T-cell (primary cell): ENCODE measurements at places on chromosomes 6 and 20. TPM values are rescaled to one million over a fixed set of nuclear protein-coding genes. Genes with fewer than 3 reads are reported as not detected.

DNA sequence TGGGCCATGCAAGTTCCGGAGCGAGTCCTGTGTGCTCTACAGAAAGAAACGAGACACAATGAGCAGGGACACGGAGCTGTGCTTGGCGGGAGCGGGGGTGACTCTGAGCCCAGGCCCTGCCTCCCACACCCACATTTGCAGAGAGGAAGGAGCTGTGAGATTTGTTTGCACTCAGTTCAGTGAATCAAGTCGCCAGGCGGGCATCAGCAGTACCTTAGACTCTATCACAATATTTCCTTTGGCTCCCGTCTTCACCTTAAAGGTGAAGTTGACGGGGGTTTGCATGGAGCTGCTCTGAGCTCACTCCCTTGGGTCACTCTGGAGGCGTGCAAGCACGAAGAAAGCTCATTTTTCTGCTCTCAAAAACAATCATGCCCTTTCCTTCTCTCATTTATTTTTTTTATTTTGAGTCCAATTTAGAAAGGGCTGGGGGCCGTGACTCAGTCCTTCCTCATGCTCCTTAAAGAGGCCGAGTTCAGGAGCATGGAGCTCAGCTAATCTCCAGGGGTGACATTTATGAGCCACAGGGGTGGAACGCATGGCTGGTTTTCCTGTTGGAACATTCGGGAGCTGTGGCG lies 188.2 kb downstream of the NFATC2 start:
- DNase-seq, result no peak

GRCh38 chr6:9532621-9533557 lies 882.0 kb downstream of the TFAP2A start:
- no peak for DNase-seq

DOK5 gene
- not detected for total RNA-seq

DNA sequence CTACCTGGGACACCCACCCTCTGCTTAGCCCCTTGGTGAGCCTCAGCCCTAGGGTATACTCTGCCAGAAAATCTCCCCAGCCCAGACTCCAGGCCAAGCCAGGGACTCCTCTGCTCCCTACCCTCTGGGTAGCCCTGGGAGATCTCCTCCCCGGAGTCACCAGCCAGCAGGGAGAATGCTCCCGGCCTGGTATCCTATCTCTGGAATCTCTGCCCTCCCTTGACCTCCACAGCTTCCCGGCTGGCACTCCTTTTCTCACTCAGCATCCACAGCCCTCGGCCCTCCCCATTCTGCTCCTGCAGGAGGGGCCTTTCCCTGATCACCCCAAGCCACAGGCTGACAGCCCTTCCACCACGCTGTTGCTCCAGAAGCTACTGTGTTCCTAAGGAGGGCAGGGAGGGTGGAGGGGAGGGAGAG lies 22.6 kb downstream of the NOL4L start:
- DNase-seq, result no peak

OR2H2 gene
- not detected for total RNA-seq

PHACTR3 gene
- total RNA-seq, result not detected

GRCh38 chr20:57061051-57061900 lies 205.2 kb downstream of the BMP7 start:
- DNase-seq, result no peak

- DNase-seq, result no peak
These were observed 881.5 kb upstream of the SLC35B3 start for GRCh38 chr6:9316831-9317230.

DNA sequence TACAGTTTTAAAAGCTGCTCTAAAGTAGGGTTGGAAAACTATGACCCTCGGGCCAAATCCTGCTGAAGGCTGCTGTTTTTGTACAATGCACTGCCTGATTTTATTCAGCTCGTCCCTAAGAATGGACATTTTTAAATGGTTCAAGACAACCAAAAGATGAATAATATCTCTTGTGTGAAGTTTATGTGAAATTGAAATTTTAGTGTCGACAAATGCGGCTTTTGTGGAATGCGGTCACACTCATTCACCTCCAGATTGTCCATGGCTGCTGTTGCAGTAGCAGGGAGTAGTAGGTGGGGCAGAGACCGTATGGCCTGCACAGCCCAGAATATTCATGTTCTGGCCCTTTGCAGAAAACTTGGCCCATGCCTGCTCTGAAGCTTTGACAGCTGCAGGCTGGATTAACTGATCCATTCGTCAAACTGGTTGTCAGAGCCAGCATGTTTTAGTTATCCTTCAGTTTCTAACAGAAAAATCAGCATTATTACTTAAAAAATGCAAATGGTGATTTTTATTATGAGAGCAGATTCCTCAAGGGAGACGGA lies 91.6 kb downstream of the PSMG4 start:
- DNase-seq, result no peak

DNA sequence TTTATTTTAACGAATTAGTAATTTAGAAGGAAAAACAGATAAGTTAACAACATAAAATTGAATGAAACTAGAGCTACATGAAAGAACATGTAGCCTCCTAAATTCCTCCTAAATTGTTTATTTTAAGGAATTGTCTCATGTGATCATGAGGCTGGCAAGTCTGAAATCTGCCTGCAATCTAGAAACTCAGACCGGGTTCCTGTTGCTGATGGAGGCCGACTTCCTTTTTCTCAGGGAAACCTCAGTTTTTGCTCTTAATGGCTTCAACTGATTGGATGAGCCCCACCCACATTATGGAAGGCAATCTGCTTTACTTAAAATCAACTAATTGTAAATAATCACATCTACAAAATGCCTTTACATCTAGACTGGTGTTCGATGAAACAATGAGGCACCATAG lies 267.6 kb upstream of the PRND start:
- no peak for DNase-seq

- no peak for DNase-seq
These were observed 64.8 kb downstream of the TSHZ2 start for GRCh38 chr20:53036992-53037391.

GRCh38 chr20:50020288-50020687 lies 37.5 kb downstream of the SNAI1 start:
- DNase-seq, result no peak

DNA sequence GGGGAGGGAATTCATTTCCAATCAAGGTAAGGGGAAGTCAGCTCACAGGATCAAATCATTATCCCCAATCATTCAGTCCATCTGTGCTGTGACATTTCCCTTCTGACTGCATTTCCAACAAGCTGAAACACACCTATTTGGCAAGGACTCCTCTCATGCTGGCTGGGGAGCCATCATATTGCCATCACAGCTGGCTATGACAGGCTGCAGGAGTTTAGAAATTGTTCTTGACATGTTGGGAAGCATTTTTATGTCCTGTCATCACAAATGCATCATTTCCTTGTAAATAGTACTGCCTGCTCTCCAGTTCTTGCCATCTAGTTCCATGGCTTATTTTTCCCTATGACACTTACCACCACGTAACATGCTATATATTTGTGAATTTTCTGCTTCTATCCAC lies 113.9 kb upstream of the TMEM170B start:
- DNase-seq, result no peak

DNA sequence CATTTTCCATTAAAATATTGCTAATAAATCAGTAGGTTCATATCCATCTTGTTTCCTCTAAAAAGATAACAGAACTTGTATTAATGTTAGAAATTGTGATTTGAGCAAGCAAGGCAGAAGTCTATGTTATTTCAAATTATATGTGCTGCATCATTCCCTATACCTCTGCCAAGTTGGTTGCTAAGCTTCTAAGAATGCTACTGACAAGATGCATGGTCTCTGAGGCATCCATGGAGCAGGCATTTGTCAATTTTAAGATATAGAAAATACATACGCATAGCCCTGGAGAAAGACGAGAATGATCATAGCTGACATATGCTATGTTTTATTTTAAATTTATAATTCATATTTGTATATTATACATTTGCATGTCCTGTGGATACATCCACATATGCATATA lies 168.3 kb upstream of the THEMIS start:
- no peak for DNase-seq

- no peak for DNase-seq
These were observed 73.9 kb downstream of the TCP11 start for GRCh38 chr6:35067234-35067633.
